ENCODE measurements at places on chromosomes 12 and 14.

DNA sequence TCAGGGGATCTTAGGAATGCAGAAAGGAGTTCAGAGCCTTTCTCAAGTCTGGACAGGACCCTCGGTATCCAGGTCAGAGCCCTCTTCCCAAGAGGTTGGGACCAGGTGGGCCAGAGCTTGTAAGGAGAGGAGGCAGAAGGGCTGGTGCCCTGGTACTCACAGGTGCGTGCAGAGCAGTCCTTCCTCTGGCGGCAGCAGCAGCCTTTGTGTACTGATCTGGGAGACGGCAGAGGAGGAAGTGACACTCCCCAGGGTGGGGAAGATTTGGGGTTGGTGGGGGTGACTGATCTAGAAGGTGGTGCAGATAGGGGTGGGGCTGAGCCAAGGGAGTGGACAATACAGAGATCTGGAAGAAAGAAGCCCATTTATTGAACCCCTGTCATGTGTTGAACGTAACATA, at the start of gene ITGB7:
TSS of gene ITGB7 (minus strand) at position 210 of the 400 bp plus-strand sequence. CDS start 6,808 bp downstream, outside the sequence.
- DNase-seq, result peak; percentile 78

DNA sequence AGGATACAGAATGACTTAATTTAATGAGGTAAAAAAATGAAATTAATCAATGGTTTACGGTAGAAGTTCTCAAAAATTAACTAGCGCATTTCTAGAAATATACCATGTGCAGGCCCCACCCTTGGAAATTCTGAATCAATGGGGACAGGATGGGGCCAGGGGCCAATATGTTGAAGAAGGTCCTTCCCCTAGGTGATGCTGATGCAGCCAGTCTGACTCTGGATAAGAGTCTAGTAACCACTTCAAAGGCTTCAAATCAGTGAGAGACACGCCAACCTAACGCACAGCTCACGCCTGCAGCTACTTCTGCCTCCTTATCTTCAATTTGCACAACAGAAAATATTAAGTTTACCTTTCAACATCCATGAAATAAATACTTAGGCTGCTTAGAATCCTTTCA, 14.9 kb downstream of the GIT2 start:
- peak; percentile 27 for DNase-seq

GRCh38 chr14:104364830-104365229, 214.7 kb upstream of the C14orf180 start:
- DNase-seq, result no peak

GRCh38 chr14:89399594-89400068, 17.4 kb downstream of the FOXN3 start:
- peak; percentile 24 for DNase-seq

DNA sequence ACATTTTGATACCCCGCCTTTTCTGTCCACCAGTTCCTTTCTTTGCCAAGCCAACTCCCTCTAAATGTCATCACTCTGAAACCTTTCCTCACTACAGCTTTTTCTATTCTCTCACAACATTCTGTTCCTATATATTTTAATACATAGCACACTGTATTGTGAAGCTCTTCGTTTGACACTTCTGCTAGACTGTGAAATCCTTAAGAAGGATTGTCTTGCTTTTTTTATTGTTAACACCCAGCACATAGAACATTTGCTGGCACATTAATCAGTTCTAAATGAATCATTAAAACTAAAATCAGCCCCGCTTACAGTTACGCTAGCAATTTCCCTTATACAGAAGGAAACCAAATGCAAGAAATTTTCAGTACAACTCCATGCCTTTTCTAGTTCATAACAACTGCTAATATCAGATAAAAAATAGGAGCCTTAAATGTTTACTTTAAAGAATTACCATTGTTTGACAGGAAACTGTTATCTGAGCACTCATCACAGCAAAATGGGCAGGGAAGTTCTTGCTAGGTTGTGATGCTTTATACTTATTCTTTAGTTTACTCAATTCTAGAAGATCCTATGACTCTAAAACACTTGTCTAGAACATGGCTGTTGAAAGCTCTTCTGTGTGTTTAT, 93.5 kb downstream of the PPP1R12A start:
- DNase-seq, result no peak

DNA sequence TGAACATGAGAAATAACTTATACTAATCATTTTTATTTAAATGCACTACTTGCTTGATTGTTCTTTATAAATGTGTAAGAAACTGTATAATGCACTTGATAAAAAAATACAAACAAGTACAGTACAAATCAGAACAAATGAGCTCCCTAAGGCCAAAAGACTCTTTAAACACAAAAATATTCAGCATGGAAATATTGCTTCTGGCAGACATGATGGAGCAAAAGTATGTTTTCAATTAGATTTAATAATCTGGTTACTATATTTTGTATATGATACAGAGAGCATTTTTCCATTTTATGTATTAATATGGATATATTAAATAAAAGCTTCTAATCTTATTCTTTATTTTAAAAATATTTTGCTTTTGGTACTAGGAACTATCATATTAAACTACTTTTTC, 800.2 kb upstream of the LRFN5 start:
- DNase-seq, result no peak

GRCh38 chr12:120194534-120195395, at the start of gene GCN1:
Gene GCN1 (minus strand): TSS chr12:120194715. CDS start chr12:120194697, 18 bp downstream.
- DNase-seq, result peak; percentile 84

GRCh38 chr12:82593143-82593542, 93.6 kb upstream of the TMTC2 start:
- no peak for DNase-seq

DNA sequence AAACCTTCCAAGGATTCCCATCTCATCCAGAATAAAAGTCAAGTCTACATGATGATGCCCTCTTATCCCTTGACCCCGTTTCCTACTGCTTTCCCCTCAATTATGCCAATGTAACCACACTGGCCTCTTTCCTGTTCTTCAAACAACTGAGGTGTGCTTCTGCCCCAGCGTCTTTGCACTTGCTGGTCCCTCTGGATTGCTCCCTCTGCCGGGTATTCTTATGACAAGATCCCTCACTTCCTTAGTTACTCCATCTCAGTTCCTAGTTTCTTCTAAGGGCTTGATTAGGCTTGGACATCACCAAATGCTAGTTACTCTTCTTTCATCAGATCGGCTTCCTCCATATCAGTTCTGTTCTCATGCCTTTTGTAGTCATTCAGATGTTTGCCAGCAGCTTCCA, 32.7 kb upstream of the PELI2 start:
- no peak for DNase-seq

GRCh38 chr12:121893961-121894460, 5.4 kb downstream of the PSMD9 start:
- DNase-seq, result no peak

DNA sequence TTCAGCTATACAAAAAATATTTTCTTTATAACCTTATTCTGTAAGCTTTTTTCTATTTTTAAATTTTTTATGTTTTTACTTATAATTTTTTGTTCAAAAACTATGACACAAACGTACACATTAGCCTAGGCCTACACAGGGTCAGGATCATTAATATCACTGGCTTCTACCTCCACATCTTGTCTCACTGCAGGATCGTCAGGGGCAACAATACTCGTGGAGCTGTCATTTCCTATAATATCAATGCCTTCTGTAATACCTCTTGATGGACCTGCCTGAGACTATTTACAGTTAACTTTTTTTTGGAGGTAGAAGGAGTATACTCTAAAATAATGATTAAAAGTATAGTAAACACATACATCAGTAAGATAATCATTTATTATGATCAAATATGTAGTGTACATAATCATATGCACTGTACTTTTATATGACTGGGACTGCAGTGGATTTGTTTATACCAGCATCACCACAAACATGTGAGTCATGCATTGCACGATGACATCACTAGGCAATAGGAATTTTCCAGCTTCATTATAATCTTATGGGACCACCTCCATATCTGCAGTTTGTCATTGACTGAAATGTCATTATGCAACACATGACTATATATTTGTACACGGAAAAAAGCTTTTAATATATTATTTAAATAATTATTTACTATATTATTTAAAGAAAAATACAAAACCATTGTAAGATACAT, 18.5 kb upstream of the PMCH start:
- no peak for DNase-seq

DNA sequence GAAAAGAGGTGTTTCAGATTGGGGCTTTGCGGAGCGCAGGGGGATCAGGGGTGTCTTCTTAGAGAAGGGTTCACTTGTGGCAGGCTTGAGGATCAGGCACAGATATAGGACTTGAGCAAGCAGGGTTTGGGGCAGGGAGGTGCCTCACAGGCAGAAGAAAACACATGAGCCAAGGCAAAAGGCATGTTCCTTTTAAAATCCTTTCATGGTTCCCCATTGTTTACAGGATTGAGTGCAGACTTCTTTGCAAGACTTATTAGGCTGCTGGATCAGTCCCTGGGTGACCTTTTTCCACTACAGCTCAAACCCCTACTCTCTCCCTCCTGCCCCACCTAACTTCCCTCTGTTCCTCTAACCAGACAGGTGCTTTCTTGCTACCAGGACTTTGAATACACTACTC, 19.7 kb downstream of the HSPB8 start:
- no peak for DNase-seq

DNA sequence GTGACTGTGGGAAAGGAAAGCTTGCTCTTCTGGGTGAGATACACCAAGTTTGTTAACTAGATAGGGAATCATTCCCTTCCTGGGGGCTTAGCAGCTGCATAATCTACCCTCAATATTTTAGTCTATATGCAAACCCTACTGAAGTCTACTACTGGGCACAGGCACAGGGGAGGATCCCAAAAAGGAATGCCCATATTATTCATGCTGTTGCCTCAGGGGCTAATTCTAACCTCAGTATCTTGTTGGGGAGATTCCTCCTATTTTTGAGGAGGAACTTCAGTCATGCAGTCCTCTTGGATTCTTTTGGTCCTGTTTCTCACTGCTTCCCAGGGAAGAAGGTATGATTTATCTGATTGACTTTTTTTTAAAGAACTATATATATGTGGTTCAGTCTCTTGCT, 58.9 kb upstream of the ANKS1B start:
- no peak for DNase-seq

GRCh38 chr12:76757694-76758093, 6.2 kb upstream of the ZDHHC17 start:
- DNase-seq, result no peak

GRCh38 chr12:13252024-13252423, 55.5 kb downstream of the EMP1 start:
- DNase-seq, result no peak

- no peak for DNase-seq
Measured at GRCh38 chr12:115868624-115869023, 408.9 kb downstream of the MED13L start.

- DNase-seq, result no peak
Measured at GRCh38 chr12:31317471-31318395, 8.2 kb downstream of the SINHCAF start.

DNA sequence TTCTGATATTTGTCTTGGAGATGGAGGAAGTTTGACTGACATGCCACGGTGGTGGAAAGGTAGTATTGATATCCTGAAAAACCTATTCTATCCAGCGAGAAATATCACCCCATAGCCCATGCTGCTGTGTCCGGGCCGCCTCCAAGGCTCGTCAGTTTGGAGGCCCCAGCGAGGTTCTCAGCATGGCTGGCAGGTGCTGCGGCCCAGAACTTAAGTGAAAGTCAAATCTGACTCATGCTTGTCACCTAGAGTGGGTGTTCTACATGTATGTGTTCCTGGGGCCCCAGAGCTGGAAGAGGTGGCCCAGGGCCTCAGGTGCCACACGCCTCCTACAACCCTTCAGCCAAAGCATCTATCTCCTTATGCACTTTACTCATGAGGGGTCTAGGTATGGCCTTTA, 92.9 kb downstream of the GCH1 start:
- no peak for DNase-seq

GRCh38 chr14:28608443-28608842, 158.1 kb upstream of the FOXG1 start:
- no peak for DNase-seq

DNA sequence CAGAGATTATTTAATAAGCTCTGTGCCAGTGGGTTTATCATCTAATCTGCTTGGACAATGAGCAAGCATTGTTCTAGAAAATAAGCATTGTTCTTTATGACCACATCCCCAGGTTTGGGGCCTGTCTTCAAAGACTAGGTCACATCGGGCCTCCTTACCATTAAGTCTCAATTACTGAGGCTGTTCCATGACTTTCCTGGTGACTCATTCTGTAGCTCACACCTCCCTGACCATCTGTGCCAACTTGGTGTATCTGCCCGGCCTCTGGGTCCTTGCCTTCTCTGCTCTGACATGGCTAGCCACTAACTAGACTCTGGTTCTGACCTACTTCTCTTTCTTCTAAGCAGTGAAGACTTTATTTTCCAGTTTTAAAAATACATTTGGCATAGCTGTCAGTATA, 44.4 kb upstream of the PLEKHA5 start:
- DNase-seq, result no peak

DNA sequence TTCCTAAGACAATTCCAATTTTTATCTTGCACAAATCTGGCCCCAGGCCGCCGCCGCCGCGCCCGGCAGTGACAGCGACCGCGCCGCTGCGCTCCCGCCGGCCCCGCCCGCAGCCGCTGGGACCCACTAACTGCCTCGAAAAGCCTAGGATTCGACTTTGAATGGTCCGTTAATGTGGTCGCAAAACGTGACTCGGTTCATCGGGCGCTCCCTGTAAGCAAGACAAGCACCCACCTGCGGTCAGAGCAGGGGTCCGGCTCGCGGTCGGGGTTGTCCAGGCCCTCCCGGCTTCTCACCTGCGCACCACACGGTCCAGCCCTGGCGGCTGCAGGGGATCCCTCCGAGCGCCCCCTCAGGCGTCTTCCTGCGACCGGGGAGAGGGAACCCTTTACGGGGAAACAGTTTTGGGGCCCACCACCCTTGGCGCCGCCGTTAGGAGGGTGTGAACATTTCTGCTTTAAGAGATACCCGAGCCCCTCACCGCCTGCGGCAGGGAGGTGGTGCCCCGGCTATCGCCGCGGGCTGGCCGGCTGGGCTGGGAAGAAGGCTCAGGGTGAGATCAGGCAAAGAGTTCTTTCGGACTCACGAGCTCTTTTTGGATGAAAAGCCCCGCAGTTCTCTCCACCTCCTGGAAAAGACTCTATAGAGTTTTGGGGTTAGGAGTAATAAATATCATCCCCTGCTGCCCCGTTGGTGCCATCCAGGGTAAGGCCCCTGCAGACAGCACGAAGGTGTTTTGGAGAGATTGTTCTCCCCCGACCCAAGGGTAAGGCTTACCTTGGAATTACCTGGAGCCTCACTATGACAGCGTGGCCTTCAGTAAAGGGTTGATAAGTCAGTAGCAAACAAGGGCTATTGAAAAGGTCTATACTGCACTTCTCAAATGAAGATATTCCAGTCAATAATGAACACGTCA, 13.6 kb upstream of the FOXJ2 start:
- DNase-seq, result no peak

GRCh38 chr12:75876832-75877762, 154.5 kb downstream of the PHLDA1 start:
- no peak for DNase-seq
